Renal cortex interstitium (tissue), 15 donors: ENCODE measurements at places on chromosomes 3 and 15.

GRCh38 chr3:105629718-105630117 is 239.1 kb downstream of the CBLB start:
- no peak for DNase-seq

GRCh38 chr3:108835101-108835500 is 12.5 kb downstream of the TRAT1 start:
- no peak for DNase-seq

DNA sequence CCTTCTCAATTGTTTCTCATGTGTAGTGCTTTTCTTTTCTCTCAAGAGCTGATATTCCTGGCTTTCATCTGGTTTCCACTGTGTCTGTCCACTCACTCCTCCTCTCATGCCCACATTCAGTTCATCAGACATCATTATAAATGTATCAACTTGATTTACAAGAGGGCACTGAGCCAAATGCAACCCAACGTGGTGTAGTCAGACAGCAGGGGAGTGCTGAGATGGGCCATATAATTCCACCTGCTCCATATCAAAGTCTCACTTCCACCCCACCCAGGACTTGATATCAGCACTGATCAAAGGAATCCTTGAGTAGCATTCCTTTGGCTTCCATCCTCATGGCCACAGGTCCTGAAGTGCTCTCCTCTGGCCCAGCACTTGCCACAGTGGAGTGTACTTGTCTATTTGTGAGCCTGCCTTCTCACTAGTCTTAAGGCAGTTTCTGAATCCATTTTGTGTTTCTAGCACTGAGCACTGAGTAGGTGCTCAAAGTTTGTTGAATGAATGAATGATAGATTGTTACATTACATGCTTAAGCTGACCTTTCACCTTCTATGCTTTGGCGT is 252.8 kb downstream of the CLSTN2 start:
- DNase-seq = no peak

DNA sequence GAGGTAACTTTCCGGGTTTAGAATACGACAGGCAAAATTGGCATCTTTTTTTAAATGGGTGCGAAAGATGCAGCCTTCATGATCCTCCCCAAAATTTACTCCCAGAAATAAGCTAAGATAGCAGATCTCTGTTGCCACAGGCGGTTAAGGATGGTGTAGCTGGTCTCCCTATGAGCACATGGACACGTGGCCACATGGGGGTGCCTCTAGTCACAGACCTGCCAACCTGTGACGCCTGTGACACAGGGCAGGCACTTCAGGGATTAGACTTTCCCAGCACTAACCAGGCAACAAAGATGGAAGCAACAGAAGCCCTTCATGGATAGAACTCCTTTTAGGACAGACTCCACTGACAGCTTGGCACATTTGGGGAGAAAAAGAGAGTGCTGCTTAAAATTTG is 320.3 kb downstream of the THSD4 start:
- no peak for DNase-seq

DNA sequence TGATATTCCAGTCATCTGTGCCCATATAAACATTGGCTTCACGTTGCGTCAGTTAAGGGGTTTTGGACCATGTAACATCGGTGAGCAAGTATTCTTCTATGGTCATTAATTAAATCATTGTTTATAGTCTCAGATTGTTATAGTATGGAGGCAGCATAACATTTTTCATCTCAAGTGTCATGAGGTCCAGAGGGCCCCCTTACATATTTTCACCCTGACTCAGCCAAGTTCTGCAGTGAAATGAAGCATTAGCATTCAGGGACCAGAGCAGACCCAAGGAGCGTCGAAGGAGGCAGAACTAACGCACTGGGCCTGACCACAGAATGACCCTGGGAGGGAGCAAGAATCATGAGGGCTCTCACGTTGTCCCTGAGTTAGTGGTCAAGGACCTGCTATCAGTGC is 171.5 kb downstream of the LRTM1 start:
- DNase-seq = no peak
